ENCODE measurements at places on chromosomes 7 and 10.

DNA sequence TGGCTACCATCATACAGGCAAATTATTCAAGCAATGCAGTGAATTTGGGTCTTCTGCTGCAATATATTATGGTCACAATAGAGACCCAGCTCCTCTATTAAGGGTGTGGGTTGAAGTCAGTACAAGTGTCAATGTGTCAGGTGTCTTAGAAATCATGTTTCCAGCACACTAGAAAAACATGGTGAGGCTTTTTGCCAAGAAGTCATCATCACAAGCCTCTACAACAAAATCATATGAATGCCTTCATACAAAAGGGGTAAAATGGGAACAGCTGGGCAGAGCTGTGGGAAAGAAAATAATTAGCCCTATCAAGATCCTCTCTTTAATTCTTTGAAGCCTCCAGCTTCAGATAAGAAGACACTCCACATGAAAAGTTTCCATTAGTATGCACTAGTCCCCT is 37.2 kb downstream of the FAM13C start:
- DNase-seq = no peak

GRCh38 chr7:134513169-134513752 is 14.1 kb upstream of the AKR1B10 start:
- DNase-seq = no peak

GRCh38 chr10:53356616-53357349 is 584.2 kb upstream of the MBL2 start:
- no peak for DNase-seq

GRCh38 chr10:13928451-13928850 is 341.7 kb downstream of the PRPF18 start:
- DNase-seq = no peak

- DNase-seq = no peak
These were observed 572.6 kb downstream of the IPMK start for GRCh38 chr10:57694956-57695608.

All from GOT3 (cell line).